ENCODE measurements at places on chromosomes 12 and 14.
A peak's percentile ranks its signal among the peaks of the same experiment; 100 is the strongest.

GRCh38 chr12:85260447-85260846 lies 19.6 kb upstream of the ALX1 start:
- no peak for DNase-seq

GRCh38 chr12:79927772-79928474 lies 7.0 kb downstream of the PPP1R12A start:
- DNase-seq, result no peak

- DNase-seq, result peak; percentile 62
Measured at GRCh38 chr14:29927376-29928116, at the start of gene PRKD1. PRKD1 (minus strand) TSS chr14:29927847.

DNA sequence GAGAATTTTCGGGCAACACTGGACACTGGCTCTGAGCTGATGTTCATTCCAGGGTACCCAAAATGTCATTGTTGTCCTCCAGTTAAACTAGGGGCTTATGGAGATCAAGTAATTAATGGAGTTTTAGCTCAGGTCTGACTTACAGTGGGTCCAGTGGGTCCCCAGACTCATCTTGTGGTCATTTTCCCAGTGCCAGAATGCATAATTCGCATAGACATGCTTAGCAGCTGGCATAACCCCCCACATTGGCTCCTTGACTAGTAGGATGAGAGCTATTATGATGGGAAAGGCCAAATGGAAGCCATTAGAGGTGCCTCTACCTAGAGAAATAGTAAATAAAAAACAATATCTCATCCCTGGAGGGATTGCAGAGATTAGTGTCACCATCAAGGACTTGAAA lies 818.9 kb downstream of the TMTC2 start:
- DNase-seq, result no peak
